IMR-90 (cell line): ENCODE measurements at places on chromosomes 1 and 21. TPM values are rescaled to one million over a fixed set of nuclear protein-coding genes. Genes with fewer than 3 reads are reported as not detected.

DNA sequence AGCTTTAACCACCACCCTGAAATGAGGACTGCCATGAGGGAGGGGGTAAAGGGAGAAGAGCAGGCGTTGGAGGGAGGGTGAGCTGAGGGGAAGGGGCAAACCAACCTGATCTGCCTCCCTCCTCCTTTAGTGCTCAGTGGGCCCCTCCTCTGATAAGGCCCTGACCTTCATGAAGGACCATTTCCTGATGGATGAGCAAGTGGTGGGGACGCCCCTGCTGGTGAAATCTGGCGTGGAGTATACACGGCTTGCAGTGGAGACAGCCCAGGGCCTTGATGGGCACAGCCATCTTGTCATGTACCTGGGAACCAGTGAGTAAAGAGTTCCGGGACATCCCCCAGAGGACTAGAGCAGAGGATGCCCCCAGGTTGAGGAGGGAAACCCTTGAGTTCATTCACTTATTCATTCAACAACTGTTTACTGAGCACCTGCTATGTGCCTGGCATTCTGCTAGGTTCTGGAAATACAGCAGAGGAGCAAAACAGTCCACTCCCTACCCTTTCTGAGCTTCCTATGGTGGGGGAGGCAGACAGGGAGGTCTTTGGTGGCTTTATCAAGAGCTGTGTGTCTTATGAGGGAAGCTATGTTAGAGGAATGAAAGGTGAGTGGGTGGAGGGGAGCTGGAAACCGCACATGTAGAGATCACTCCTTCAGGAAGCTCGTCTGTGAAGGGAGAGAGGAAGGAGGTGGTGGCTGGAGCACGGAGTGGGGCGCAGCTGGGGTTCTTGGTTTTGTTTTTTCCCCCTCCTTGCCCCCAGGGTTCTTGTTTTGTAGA, 19.5 kb downstream of the SEMA4A start:
- H3K36me3 ChIP-seq = no peaks in the 10 kb centered on the region
- DNase-seq = no peak
- H3K27ac ChIP-seq = no peak overlapping the region
- H3K4me3 ChIP-seq = no peak overlapping the region

DNA sequence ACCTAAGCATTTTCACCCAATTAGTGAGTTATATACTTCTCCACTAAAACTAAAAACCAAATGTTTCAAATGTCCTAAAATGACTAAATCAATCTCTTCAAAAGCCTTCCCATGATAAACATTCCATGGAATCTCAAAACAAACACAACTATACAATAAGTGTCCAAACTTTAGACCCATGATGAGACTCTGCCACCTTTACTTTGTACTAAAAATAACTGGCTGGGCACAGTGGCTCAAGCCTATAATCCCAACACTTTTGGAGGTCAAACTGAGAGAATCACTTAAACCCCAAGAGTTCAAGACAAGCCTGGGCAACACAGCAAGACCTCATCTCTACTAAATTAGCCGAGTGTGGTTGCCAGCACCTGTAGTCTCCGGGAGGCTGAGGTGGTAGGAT, 87.4 kb downstream of the EIF4G3 start:
- H3K27ac ChIP-seq = no peak overlapping the region
- DNase-seq = no peak
- peaks cover 6% of the 10 kb centered on the region for H3K4me1 ChIP-seq
- no peak overlapping the region for H3K4me3 ChIP-seq
- H3K36me3 ChIP-seq = peaks cover 9% of the 10 kb centered on the region

DNA sequence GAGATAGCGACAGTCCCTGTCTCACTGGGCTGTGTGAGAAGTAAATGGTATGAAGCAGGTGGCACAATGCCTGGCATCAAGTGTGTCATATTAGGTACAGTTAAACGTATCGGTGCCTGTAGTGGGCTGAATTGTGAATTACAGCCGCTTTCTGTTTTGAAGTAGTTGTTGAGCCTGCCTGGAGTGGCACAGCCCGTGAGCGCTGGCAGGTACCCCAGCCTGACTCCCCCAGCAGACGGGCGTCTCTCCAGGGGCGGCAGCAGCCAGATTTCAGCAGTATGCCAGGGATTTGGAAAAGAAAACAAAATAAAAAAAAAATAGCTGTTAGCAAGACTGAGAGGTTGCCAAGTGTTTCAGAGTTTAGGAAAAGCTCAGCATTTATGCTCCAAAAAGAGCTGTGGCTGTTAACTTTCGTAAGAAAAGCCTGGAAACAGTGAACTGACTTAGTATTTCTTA, 26.6 kb upstream of the GPR153 start:
- no peak for DNase-seq
- peaks cover 3% of the 10 kb centered on the region; the same call in 1 of the 2 replicates for H3K36me3 ChIP-seq
- no peak overlapping the region for H3K27ac ChIP-seq
- no peaks in the 10 kb centered on the region for H3K4me1 ChIP-seq

DNA sequence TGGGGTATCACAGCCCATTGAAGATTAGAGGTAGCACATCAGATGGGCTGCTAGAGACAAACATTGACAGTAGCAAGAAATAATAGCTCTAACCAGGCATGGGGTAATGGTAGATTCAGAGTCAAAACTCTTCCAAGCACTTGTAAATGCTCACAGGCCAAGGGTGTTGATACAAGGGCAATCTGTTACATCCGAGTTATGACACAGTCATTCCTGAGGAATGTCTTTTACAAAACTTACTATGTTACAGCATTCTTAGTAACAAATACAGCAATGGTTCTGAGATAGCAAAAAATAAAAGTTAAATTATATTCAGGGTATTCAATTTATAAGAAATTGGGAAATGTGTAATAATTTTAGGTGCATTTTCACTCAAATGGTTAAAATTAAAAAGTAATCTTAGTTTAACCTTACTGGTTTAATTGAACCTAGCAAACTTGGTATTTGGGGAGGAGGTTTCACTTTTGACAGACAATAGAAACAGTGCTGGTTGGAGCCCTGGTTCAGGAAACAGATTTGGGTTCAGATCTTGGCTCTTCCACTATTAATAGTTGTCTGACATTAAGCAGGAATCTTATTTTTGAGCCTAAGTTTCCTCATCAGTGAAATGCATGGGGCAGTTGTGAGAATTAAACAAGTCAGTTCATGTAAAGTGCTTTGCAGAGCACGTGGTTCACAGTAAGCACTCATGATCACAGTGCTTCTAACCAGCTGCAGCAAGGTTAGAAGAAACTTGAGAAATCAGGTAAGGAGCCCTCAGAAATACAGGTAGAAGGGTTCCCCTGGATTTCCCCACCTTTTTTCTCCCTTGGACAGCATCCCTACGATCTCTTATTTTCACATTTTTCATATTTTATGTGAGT, 4.4 kb downstream of the ST3GAL3 start:
- H3K4me1 ChIP-seq = peaks cover 15% of the 10 kb centered on the region
- H3K27me3 ChIP-seq = no peaks in the 10 kb centered on the region
- peak overlapping the region; percentile 15; the same call in 1 of the 2 replicates for H3K4me3 ChIP-seq
- peak; percentile 91 for DNase-seq

GRCh38 chr21:41596241-41596925, 88.4 kb upstream of the TMPRSS2 start:
- no peak overlapping the region for H3K27ac ChIP-seq
- no peaks in the 10 kb centered on the region for H3K4me1 ChIP-seq
- DNase-seq = no peak
- H3K36me3 ChIP-seq = no peaks in the 10 kb centered on the region
- peaks cover 24% of the 10 kb centered on the region for H3K27me3 ChIP-seq

DNA sequence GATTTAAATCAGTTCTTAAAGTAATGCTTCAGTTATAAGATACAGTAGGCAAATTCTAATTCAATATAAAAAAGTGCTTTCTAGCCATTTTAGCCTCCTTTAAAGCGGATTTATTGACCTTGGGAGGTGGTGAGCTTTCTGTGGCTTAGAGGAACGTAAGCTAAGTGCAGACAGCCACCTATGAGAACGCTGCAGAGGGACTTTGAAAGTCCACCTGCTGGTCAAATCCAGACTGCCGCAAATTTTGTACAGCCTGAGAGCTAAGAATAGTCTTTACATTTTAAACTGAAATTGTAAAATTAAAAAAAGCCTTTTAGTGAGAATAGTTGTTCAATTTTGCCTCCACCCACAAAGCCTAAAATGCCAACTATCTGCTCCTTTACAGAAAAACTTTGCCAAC, 67.0 kb upstream of the SSX2IP start:
- H3K4me1 ChIP-seq = peaks cover 7% of the 10 kb centered on the region
- H3K36me3 ChIP-seq = no peaks in the 10 kb centered on the region
- H3K4me3 ChIP-seq = no peak overlapping the region
- H3K27me3 ChIP-seq = no peaks in the 10 kb centered on the region

GRCh38 chr21:16418226-16418625, 688.4 kb downstream of the USP25 start:
- no peaks in the 10 kb centered on the region for H3K27me3 ChIP-seq
- DNase-seq = no peak

DNA sequence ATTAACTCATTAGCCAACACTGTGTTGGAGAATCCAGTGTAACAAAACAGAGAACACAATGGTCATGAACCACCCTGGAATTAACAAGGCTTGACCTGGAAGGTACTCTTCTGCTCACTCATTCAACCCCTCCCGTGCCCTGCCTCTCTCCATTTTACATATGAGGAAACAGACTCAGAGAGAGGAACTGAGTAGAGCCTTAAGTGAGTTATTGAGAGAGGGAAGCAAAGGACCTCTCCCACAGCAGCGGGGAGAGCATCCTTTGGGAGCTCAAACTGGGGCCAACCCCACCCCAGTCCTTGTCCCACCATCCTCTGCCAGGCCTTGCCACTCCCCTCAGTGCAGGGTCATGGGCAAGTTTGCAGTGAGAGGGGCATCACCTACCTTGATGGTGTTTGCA, 1.4 kb downstream of the S100A12 start:
- no peak overlapping the region for H3K27ac ChIP-seq
- H3K4me1 ChIP-seq = no peaks in the 10 kb centered on the region
- no peak for DNase-seq

Gene PRMT2
- 126 and 127 TPM in 2 replicates for total RNA-seq

Gene OR14K1
- total RNA-seq = not detected in 2 replicates

Gene TAS1R1
- not detected in 2 replicates for total RNA-seq

Gene CD1D
- not detected in 2 replicates for total RNA-seq

Gene WDR64
- not detected in 2 replicates for total RNA-seq

Gene MX1
- total RNA-seq = 1.9 and 2.5 TPM in 2 replicates

Gene RPE65
- under 0.01 TPM in 1 of 2 replicates, not detected in the other for total RNA-seq
